ENCODE measurements at places on chromosomes 5 and 9. TPM values are rescaled to one million over a fixed set of nuclear protein-coding genes. Genes with fewer than 3 reads are reported as not detected.

The SLC46A2 gene
- not detected for total RNA-seq

The NR5A1 gene
- 0.21 TPM for total RNA-seq

The STPG3 gene
- not detected for total RNA-seq

The ZNG1C gene
- 23.4 TPM for total RNA-seq

GRCh38 chr9:109289186-109289585, 31.7 kb downstream of the EPB41L4B start:
- no peaks in the 10 kb centered on the region for H3K27me3 ChIP-seq
- H3K36me3 ChIP-seq: no peaks in the 10 kb centered on the region
- H3K4me3 ChIP-seq: no peak overlapping the region

DNA sequence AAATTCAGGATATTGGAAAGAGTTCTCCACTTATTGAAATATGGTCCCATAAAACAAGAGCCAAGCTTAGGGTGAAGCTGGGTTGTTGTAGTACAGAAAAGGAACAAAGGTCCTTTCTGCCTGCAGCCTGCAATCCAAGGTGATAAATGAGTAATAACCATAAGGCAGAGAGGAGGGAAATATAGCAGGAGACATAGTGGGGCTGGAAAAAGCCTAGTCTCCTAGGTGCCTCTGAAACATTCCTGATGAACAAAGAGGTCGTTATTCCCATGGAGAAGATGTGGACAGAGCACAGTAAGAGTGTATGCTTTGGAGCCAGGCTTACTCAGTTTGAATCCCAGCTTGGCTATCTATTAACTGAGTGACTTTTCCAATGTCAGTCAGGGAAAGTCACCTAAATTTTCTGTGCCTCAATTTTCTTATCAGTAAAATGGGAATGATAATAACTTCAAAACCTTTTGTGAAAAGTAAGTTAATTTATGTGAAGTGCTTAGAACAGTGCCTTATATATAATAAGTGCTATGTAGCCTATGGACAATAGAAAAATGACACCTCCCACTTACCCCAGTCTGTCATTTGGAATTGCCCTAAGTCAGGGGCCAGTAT, 110.8 kb upstream of the GRIN3A start:
- H3K4me1 ChIP-seq: no peaks in the 10 kb centered on the region
- no peak overlapping the region for H3K4me3 ChIP-seq
- H3K27me3 ChIP-seq: no peaks in the 10 kb centered on the region
- H3K36me3 ChIP-seq: no peaks in the 10 kb centered on the region

- H3K4me3 ChIP-seq: no peak overlapping the region
- H3K27ac ChIP-seq: no peak overlapping the region
- no peak for DNase-seq
- no peaks in the 10 kb centered on the region for H3K36me3 ChIP-seq
- no peaks in the 10 kb centered on the region for H3K27me3 ChIP-seq
Observed at GRCh38 chr5:44565902-44566301, 176.7 kb upstream of the FGF10 start.

DNA sequence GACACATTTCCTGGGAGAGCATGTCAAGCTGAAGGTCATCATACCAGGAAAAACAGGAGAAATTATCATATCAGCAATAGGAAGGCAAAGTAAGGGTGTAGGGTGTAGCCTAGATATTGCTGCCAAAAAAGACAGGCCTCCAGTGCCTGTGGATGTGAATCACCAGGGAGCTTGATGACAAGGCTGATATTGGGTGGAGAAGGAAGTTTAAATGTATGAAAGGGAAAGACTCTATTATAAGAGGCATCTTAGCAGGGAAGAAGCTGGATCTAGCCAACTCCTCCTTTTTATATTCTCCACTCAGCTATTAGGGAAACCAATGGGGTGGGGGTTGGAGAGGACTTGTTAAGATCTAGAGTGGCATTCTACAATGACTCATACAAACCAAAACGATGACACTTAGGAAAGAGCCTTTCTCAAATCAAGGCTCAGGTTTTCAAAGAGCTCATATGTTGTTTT, 13.4 kb upstream of the TXNDC8 start:
- no peak overlapping the region for H3K27ac ChIP-seq
- H3K4me3 ChIP-seq: no peak overlapping the region
- no peaks in the 10 kb centered on the region for H3K36me3 ChIP-seq
- H3K27me3 ChIP-seq: no peaks in the 10 kb centered on the region
- H3K4me1 ChIP-seq: no peaks in the 10 kb centered on the region
- DNase-seq: no peak

- no peaks in the 10 kb centered on the region for H3K36me3 ChIP-seq
- DNase-seq: no peak
- no peak overlapping the region for H3K4me3 ChIP-seq
- H3K27me3 ChIP-seq: no peaks in the 10 kb centered on the region
Observed at GRCh38 chr5:107554776-107555424, 115.8 kb downstream of the EFNA5 start.

- no peaks in the 10 kb centered on the region for H3K36me3 ChIP-seq
- no peaks in the 10 kb centered on the region for H3K4me1 ChIP-seq
- H3K27ac ChIP-seq: no peak overlapping the region
Observed at GRCh38 chr9:138022121-138022741, 144.6 kb downstream of the CACNA1B start.

DNA sequence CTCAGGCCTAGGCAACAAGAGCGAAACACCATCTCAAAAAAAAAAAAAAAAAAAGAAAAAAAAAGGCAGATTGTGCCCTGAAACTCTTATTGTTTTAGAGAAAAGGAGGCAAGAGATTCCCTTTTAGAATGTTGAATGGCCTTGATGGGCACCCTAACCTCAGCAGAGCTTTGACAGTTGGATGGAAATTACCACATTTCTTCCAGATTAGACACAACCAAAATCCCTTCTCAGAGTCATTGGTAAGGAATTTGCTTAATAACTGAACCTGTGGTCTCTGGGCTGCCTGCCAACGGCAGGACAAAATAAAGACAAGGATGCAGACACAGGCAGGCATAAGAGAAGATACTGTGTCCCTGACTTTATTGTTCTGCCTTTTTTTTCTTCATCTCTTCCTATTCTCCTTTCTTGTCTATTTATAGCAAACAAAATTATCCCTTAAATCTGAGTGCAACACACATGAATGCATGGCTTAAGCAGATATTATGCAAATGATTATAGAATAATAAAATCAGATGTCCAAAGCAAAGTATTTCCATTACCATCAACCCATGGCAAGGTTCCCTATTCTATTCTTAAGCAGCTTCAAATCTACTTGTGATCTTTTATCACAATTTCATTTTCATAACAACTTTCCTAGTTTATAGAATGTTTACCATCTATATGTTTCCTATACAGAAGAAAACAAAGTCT, 37.3 kb upstream of the TRIO start:
- no peaks in the 10 kb centered on the region for H3K27me3 ChIP-seq
- H3K36me3 ChIP-seq: no peaks in the 10 kb centered on the region
- H3K27ac ChIP-seq: no peak overlapping the region
- H3K4me1 ChIP-seq: 0 out of 2 replicates have a peak, but pooled peaks cover 6% of the 10 kb centered on the region

DNA sequence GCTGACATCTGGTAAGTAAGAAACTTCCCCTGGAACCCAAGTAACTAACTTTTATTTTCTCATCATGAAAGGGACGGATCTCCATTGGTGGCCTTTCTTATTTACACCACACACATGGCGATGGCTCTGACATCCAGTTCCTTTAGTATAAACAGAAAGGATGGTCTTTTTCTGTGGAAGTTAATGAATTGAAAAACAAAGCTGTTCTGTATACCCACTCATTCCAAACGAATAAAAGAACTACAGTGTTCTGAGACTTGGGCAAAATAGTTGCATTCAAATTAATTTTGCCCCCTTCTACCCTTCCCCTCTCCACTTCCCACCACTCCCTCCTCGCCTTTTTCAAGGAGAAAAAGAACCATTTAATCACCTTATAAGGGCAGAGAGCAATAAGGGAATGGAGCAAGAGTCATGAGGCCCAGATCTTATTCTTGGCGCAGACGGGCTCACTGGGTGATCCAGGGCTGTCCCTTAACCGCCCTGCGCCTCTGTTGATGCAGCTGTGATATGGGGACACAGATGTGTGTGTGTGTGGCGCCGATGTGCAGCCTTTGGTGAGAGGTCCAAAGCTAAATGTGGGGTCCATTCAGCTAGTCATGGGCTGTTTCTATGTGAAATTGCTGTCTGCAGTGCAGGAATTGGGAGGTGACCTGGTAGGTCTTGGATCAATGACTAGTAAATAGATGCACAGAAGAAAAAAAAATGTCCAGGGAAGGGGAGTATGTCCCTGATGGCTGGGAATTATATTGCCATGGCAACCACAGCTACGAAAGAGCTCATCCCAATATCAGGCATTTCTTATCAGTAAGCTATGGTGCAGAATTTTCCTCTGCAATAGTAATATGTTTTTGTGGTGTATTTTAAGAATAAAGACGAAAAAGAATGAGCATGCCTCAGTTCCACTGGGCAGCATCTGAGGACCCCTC, 141.5 kb upstream of the ERCC6L2 start:
- no peaks in the 10 kb centered on the region for H3K36me3 ChIP-seq
- no peak overlapping the region for H3K4me3 ChIP-seq
- H3K27me3 ChIP-seq: no peaks in the 10 kb centered on the region
- no peak for DNase-seq

Measured in GM23338 (cell line).